Activated naive CD4-positive, alpha-beta T cell treated with Interleukin-2 at 50 U/mL for 16 hours (primary cell): ENCODE measurements at places on chromosomes 4 and X.

DNA sequence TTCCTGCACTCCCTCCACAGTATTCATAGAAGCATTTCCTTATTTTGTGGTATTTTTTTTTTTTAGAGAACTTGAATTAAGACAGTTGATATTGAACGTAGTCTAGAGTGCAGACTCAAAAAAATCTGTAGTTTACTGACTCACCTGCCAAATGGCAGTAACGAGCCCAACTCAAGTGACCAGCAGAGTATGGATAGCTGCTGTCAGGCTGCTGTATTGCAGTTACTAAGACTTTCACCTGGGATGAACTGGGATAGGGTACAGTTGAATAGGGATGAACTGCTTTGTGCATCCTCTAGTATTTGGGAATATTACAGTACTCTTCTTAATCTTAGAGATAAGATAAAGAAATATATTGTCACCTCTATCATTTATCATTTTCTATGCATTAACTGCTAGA lies 7.0 kb upstream of the SLC7A11 start:
- DNase-seq: no peak

GRCh38 chrX:14926471-14926870 lies 53.2 kb downstream of the MOSPD2 start:
- DNase-seq: no peak

GRCh38 chrX:136198678-136199243 lies 51.4 kb downstream of the FHL1 start:
- no peak for DNase-seq

DNA sequence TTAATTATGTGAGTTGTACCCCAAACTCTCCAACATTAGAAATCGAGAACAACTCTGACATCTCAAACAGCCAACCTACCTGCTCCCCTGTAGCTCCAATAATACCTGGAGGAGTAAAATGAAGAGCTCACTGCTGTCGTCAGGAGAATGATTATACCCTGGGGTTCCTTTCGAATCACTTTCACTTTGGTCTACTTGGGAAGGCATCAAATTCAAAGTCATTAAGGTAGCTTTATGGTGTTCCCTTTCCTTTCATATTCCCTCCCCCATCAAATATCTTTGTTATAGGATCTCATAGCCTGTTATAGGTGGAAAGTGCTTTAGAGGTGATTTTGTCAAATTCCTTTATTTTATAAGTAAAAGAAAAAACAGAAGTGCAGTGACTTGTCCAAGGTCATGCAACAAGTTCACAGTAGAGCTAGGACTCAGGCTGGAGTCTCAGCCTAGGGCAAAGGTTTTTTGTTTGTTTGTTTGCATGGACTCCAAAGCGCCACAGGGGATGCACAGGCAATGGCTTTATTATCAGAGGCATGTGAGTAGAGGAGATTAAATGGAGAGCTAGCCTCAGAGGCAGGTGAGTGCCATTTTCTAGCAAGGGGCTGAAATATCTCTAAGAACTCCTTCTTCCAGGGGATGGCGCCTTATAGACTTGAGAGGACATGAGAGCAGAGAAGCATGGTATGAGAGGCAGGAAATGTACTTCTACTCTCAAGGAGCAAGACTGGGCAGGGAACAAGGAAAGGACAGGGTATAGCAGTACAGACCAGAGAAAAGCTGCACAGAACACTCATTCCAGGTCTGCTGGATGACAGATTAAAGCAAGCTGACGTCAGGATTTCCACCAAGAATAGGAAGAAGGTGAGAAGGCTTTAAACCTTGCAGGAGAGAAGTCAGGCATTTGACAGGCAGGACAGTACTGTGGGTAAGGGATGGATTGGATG lies 262.1 kb upstream of the GPC4 start:
- no peak for DNase-seq
